Activated CD8-positive, alpha-beta memory T cell treated with anti-CD3 and anti-CD28 coated beads for 1 hour (primary cell): ENCODE measurements at places on chromosomes 3 and 15.

GRCh38 chr15:73240866-73241499 is 127.8 kb downstream of the HCN4 start:
- DNase-seq, result peak; percentile 51

DNA sequence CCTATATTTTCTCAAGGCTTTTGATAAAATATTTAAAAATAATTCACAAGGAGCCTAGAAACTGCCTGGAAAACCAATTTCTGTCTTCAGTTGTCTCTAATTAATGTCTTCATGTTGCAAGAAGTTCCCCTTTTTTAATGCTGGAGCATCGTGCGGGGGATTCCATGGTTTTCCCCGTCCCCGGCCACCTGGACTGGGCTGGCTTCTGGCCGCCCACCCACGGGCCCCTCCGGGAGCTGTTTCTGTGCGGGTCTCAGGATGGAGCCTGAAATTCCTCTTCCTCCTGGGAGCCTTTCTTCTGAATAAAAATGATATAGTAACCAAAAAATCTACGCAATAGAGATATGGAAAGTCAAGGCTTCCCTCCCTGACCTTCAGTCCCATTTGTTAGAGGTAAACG is 8.1 kb upstream of the LRRK1 start:
- DNase-seq, result no peak

- DNase-seq, result no peak
These were observed 172.9 kb upstream of the FEZF2 start for GRCh38 chr3:62546266-62546665.

DNA sequence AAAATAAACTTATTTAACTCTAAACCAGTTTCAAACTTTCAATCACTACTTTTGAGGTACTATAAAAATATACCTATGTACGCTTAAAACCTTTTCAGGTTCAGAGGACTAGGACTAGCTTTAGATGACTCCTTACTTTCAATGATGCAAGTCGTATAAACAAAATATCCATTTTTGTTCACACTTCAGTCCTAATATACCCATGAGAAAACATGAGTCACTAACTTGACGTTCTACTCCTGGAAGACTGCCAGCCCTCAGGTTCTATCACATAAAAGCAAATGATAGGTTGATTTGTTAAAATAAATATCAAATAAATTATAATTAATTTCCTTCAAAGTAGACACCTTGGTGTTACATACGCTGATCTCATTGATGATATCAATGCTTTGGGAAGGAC is 10.6 kb upstream of the P3H2 start:
- DNase-seq, result no peak

- DNase-seq, result no peak
These were observed 41.2 kb upstream of the ADAMTS9 start for GRCh38 chr3:64728994-64729393.

- DNase-seq, result no peak
These were observed 21.6 kb downstream of the SPTSSB start for GRCh38 chr3:161349529-161350312.

DNA sequence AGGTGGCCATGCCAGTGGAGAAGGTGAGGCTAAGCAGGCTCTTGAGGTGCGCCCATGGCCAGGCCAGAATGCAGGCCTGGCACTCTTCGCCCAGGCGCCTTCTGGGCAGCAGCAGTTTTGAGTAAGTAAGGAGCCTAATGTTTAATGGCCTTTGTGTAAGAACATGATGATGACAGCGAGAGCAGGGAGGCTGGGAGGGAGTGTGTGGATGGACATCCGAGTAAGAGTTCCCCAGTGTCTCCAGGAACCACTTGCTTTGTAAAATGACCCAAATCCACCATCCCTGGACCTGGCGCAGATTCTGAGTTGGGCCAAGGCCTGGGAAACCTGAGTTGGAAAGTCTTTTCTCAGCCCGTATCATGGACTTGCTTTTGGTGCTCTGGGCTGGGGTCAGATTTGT is 24.1 kb downstream of the KLF13 start:
- DNase-seq, result no peak

DNA sequence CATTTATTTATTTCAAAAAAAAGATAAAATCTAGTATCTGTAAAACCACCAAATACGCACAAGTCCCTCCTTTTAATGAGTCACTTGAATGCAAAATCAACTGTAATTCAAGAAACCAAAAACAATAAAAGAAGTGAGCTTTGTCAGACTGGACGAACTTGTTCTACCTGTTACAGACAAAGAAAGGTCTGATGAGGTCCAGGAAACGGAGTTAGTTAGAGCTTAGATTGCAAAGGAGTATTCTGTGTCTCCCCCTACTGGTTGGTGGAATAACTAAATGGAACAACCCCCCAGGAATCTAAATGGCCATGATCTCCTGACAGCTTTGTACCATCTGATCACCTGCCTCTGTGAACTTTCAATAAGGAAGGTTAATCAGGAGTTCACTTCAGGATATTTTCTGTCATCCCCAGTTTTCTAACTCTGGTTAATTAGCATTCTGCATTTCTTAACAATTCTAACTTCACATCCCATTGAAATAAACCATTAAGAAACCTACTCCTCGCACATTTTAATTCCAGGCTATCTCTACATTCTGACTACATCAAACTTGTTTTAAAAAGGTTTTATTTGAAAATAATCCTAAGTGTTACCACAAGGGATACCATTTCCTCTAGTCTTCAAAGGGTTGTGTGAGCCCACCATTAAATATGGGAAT is 333.0 kb upstream of the SATB1 start:
- no peak for DNase-seq

- DNase-seq, result no peak
These were observed 84.0 kb upstream of the SETMAR start for GRCh38 chr3:4219227-4219568.

DNA sequence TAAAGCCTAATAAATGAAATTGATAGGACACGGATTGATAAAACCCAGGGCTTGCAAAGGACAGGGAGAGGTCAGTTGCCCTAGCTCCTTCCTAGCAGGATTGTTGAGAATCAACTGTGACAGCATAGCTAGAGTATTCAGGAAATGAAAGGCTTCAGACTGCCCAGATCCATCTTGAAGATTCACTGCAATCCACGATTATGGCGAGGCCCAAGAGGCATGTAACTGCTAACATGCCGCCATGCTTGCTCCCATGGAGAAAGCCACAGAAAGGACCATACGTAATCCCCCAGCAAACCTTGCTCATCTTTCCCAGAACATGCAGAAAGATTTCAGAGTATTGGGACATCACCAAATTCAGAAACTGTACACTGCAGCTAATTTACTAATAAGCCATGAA is 41.3 kb downstream of the MYH15 start:
- DNase-seq, result no peak

DNA sequence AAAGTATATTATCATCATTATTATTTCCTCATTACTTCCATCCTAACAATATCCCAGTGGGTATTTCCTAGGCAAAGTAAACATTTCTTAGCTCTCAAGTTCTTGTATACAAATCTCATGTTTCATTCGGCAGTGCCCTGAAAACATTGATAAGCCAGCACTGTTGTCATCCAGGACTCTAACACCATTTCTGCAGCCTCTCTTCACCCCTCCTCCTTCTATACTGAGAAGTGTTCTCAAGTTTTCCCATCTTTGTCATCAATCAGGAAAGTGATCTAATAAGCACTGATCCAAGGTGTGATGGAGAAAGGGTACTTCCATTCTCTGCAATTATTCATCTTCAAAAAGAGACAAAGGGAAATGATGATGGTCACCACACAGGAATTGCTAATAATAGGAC is 168.4 kb upstream of the CCDC54 start:
- no peak for DNase-seq

GRCh38 chr3:188051801-188052168 is 102.2 kb upstream of the LPP start:
- DNase-seq, result no peak

DNA sequence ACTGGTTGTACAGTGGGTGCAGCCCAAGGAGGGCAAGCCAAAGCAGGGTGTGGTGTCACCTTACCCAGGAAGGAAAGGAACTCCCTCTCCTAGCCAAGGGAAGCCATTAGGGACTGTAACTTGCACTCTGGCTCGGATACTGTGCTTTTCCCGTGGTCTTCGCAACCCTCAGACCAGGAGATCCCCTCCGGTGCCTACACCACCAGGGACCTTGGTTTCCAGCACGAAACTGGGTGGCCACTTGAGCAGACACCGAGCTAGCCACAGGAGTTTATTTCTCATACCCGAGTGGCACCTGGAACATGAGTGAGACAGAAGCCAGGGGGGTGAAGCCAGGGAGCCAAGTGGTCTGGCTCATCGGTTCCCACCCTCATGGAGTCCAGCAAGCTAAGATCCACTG is 90.7 kb downstream of the ZBBX start:
- no peak for DNase-seq

- no peak for DNase-seq
These were observed 149.8 kb upstream of the ABI3BP start for GRCh38 chr3:101143012-101143411.
